ENCODE measurements at places on chromosomes 2 and 18. TPM values are rescaled to one million over a fixed set of nuclear protein-coding genes. Genes with fewer than 3 reads are reported as not detected.

The SKA1 gene
- 51.4 TPM for total RNA-seq

The TCF4 gene
- 2.4 TPM for total RNA-seq

The TMEM198 gene
- 0.69 TPM for total RNA-seq

The RPRM gene
- total RNA-seq: not detected

The FSHR gene
- total RNA-seq: not detected

The FAM124B gene
- total RNA-seq: 0.64 TPM

- DNase-seq: no peak
Measured at GRCh38 chr2:97979904-97980303, 15.8 kb downstream of the TMEM131 start.

DNA sequence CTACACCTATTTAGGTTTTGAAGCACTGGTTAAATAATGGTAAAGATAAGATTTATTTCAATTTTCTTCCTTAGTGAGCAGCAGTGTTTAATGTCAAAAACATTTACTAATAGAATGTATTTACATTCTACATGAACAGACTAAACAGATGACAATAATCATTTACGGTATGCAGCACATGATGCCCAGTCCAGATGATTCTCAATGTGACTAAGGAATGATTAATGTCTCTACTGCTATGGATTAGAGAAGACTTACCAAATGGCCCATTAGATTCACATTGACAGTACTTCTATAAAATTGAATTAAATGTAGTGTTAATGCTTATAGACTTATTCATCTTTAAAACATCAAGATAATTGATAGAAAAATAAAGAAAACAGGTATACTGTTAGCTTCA lies 22.1 kb upstream of the SLC5A7 start:
- no peak for DNase-seq

DNA sequence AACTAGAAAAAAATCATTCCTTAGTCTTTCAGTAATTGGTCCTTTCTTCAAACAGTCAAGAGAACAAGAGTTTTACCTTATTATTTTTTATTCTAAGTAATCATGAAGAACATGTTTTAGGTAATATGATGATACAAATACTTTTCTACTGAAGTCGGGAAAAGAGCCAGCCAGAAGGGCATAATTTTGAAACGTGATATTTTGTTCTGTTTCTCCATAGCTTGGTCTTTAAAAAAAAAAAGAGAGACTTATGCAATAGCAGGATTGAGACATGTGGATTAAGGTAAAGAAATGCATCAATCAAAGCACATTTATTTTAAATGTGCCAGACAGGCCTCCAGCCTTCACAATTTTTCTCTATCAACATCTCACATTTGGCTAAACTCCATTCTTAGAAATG lies 1016.8 kb downstream of the CNTNAP5 start:
- DNase-seq: no peak

GRCh38 chr2:50345701-50346591 lies 686.0 kb downstream of the NRXN1 start:
- no peak for DNase-seq

DNA sequence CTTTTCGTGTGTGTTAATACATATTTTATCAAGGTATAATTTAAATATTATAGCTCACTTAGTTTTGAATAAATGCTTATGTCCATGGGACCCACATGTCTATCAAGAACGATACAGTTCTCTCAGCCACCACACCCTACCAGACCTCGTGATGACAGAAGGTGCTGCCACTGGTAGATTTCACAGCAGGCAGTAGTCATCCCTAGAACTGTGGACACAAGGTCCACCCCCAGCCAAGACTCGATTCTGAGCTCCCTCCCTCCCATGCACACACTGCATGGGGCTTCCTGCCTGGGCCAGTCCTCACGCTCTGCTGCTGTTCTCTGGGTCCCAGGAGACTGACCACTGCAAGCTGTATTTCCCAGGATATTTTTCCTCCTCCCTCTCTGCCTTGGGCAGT lies 26.5 kb upstream of the CREB1 start:
- DNase-seq: no peak

GRCh38 chr2:195337597-195337996 lies 319.4 kb upstream of the SLC39A10 start:
- DNase-seq: no peak

- no peak for DNase-seq
Measured at GRCh38 chr2:70828914-70829824, 6.4 kb downstream of the CD207 start.

DNA sequence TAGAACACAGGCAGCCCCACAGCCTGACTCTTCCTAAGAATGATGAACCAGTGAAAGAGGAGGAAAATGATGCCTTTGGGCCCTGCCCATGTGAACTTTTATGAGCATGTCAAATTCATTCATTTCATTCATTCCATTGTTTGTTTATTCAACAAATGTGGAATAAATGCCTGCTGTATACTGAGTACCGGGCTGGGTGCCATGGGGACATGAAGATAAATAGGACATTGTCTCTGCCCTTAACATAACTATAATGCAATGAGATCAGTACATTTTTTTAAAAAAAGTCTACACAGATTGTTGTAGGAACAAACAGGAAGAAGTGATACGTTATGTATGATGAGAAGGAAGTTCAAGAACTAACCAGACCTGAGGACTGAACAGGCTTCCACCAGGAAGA lies 14.7 kb downstream of the MREG start:
- DNase-seq: no peak
